GOT3 (cell line): ENCODE measurements at places on chromosomes 12 and 14.
A peak's percentile ranks its signal among the peaks of the same experiment; 100 is the strongest.

GRCh38 chr12:94768398-94769046, 118.2 kb upstream of the TMCC3 start:
- no peak for DNase-seq

DNA sequence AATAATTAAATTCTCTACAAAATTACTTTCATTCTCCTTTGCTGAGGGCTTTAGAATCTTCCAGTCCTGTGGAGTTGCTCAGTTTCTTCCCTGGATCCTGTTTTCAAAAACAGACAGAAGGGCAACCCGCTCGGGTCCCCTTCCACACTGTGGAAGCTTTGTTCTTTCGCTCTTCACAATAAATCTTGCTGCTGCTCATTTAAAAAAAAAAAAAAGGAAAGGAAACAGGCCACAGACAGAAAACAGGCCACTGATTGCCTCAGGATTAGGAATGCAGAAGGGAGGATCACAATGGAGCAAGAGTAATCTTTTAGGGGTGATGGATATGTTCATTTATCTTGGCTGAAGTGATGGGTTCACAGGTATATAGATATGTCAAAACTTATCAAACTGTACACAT, 29.5 kb upstream of the HIGD1C start:
- DNase-seq: no peak

DNA sequence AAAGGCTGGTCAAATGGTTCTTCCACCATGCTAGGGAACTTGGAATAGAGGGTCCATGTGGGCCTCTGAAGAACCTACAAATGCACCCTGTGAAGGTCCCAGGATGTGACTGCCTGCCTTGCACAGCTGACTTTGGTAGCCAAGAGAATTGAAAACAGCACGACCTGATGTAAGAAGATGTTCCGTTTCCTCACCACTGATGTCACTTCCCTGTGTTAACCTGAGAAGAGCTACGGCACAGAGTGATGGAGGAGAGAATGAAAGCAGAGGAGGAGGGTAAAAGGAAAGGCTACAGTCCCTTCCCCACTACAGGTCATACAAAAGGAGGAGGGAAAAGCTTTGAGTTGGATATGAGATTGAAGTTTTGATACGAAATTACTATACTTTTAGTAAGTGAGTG, 328.8 kb downstream of the RGS6 start:
- DNase-seq: no peak

DNA sequence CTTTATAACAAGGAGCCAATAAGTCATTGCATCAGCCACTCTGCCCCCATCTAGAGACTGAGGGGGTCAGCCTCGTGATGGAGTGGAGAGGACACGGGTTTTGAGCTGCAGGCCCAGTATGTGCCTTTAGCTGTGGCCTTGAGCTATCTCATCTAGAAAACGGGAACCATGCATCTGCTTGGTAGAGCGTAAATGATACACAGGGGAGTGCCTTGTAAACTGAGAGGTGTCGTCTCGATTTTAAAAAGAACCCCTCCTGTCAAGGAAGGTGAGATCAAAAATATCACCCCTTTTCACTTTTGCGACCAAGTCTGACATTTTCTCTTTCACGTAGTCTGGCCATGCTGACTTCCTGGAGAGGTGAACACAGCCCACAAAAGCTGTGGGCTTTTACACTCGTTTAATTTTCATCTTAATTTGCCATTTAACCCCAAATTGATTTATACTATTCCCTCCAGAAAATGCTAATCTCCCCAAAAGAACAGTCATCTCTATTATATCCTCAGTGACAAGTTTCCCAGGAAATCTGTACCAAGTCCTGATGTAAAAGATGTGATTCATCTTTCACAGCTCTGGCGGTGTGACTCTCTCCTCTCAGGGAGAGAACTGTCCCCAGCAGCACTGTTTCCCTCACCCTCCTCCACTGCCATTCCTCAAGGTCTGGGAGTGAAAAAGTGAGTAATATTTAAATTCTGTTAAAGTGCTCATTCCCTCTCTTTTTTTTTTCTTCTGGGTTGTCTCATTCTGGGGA, 30.6 kb downstream of the VCPKMT start:
- DNase-seq: no peak

GRCh38 chr14:89881839-89882238, 72.7 kb downstream of the EFCAB11 start:
- DNase-seq: no peak

- no peak for DNase-seq
These were observed 50.7 kb downstream of the TSPAN9 start for GRCh38 chr12:3127832-3128231.

DNA sequence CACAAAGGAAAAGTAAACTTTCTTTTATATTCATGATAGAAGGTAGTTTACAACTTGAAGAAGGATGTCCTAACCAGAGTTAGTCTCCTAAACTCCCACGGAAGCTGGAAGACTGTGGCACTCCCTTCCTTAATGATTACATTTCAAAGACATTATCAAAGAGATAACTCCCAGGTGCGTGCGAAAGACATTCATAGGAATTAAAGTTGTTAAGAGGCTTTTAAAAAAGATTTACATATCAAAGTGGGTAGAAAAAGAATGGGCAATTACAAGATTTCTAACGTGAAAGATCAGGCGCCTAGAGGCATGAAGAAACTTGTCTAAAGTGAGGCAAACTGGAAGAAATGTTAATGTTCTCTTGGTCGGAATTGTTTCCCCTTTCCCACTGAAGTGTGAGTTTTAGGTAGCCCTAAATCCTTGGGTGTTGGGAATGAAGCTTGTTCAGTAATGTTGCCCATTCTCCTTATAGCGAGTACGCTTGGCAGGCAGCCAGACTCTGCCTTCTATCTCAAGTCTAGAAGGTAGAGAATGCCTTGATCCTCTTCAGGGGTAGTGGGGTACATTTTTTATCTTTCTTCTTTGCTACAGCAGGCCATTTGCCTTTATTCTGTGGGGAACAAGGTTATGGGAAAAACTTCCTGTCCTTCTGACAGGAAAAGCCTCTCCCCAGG, 642.0 kb downstream of the SLC6A15 start:
- DNase-seq: no peak

DNA sequence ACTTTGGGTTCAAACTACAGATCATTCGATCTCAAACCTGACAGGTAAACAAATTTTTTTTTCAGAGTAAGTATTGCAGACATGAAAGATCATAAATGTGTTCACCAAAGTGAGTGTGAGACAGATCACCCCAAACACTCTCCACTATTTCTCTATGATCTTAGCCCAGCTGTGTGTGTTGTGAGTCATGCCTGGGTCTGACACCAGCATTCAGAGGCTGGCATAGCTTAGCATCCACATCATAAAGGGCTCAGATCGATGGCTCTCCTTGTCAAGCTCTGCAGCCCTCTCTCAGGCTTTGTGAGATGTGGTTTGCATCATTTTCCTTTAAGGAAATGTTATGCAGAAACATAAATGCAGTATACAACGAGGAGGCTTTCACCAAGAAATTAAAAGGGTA, 164.9 kb downstream of the ETV6 start:
- no peak for DNase-seq

DNA sequence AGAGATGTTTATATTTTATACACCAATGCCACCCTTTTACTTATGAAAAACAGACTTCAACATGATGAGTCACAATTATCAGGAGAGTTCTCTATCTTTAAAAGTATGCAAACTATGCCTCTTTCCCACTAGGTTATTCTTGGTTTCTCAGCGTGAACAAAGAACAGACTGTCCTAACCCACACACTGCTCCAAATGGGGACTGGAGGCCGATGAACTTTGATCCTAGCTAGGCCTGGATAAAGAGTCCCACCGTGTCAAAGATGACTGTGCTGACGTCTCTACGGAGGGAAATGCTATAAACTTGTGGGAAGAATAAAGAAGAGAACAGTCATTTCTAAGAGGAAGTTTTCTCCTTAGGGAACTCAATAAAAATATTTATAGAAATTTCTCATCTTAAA, 160.1 kb downstream of the EPS8 start:
- peak; percentile 21 for DNase-seq
